CD4-positive, CD25-positive, alpha-beta regulatory T cell (primary cell): ENCODE measurements at places on chromosomes 16 and 17.

DNA sequence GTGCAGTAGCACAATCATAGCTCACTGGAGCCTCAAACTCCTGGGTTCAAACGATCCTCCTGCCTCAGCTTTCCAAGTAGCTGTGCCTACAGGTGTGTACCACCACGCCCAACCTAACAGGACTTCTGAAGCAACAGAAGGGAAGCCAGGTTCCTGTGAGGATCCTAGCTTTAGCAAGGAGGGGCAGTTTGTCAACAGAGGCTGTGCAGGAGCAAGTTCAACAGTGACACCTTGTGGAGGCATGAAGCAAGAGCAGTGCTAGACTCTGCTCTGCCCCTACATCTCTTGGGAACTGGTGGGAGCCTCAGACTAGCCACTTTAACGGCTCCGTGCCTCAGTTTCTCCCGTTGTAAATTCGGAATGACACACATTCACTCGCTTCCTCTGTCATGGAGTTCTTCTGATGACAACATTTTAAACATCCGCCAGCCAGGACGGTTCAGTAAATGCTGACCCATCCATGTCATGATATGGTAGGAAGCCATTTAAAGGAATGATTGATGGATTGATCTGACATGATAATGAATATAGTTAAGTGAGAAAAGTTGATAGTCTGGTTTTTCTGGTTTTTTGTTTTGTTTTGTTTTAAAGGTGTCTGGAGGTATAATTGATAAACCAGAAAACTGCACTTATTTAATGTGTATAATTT, 218.7 kb downstream of the MRTFB start:
- DNase-seq = no peak

- no peak for DNase-seq
These were observed 3.9 kb upstream of the SOX9 start for GRCh38 chr17:72116661-72117521.

- DNase-seq = no peak
These were observed 33.1 kb upstream of the NF1 start for GRCh38 chr17:31061678-31062077.

GRCh38 chr17:49277638-49278037, 47.1 kb upstream of the PHOSPHO1 start:
- DNase-seq = no peak

DNA sequence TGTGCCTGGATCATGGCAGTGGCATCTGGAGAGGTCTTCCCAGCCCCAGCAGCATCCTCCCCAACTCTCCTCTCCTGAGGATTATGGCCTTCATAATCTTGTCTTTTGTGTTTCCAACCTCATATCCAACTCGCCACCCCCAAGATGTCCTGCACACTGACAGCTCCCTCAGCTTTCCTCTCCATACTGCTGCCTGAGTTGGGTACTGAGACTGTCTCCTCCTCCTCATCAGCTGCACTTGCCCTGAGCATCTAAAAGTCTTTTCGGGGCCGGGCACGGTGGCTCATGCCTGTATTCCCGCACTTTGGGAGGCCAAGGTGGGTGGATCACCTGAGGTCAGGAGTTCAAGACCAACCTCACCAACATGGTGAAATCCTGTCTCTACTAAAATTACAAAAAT, 2.0 kb downstream of the CD300LB start:
- DNase-seq = no peak

GRCh38 chr17:49994085-49995054, 654 bp downstream of the DLX3 start:
- DNase-seq = no peak

- no peak for DNase-seq
These were observed 788.7 kb upstream of the GOT2 start for GRCh38 chr16:59522826-59523225.

GRCh38 chr17:33464669-33465280, 171.7 kb upstream of the ASIC2 start:
- no peak for DNase-seq

DNA sequence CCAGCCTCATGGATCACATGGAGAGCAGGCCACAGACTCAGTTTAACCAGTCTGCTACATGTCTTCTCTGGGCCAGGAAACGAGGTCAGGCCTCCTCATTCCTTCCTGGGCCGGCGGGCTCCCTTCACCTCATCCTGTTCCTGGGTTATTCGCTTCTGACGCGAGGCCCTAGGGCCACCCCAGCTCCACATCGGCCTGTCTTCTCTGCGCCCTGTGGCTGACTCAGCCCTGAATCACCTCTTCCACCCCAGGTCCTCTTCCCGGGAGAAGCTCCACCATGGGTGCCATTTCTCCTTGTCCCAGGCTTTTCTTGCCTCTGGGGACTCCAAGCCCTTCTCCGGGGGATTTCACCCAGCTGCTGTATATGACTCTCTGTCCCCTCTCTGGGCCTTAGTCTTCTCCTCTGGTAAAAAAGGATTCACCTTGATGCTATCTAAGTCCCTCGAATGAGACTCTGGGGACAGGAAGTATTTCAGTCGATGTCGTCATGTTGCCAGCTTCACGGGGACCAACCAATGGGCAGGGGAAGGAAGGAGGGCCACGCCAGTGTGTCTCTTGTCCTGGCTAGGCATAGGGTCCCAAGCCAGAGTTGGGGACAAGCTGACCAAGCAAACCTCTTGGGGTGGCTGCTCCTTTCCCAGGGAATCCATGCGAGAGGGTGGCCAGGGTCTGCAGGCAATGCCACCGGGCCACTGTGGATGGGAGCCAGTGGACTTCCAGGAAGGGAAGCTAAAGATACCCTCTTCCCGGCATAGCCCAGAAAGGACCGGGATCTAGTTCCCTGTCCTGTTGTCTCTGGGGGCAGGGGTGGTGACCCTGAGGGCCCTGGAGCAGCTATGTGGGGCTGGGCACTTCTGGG, 58.7 kb downstream of the SOCS3 start:
- DNase-seq = no peak

DNA sequence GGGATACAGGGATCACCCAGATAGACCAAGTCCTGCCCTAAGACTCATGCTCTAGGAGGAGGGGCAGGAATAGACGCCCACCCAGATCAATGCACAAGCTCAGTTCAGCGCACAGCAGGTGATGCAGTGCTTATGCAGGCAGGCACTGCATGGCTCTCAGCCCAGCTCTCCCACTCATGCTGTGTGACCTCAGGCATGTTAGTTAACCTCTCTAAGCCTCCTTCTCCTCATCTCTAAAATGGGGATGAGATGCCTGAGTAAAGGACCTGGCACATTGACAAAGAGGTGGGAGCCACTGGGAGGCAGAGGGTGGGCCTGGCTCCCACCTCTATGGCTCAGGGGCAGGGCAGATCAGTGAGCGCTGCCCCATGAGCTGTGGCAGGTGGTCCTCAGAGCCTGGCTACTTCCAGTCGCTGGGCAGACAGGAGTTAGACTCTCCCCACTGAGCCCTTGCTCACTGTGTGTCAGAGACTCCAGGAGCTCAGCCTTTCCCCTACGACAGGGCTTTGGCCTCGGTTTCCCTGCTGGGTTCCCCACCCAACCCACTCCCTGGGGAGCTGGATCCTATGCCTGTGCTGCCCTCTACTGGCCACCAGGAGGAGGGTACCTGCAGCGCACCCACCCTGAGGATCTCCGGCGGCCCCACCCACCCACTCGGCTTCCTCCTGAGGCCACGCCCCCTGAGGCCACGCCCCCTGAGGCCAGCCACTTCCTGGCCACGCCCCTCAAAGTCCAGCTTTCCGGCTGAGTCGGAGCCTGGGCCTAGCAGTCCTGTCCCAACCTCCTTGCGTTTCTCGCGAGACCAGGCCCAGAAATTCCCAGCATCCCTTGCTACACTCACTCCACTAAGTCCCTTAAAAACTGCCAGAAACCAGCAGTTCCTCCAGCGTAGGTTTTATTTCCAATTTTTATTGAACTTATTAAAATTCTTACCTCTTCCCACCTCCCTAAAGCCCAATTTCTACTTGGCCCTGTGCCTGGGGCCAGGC, 196.1 kb downstream of the GSG1L start:
- DNase-seq = peak; percentile 65

DNA sequence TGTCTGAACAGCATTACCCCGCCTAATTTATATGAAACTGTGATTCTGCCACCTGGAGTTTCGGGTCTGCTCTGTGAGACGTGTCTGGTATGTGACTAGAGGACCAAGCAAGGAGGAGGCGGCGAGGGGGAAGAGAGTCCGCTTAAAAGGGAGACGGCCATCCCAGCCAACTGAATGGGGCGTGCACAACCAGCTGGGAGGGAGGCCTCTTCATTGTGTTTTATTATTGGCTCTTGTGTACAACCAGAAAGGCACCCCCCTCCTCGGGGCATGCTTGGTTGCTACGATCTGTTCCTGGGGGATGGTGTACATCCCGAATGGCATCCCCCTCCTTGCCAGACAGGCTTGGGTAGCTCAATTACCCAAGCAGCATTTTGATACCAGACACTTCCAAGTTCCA, 384.5 kb upstream of the SALL1 start:
- DNase-seq = no peak

DNA sequence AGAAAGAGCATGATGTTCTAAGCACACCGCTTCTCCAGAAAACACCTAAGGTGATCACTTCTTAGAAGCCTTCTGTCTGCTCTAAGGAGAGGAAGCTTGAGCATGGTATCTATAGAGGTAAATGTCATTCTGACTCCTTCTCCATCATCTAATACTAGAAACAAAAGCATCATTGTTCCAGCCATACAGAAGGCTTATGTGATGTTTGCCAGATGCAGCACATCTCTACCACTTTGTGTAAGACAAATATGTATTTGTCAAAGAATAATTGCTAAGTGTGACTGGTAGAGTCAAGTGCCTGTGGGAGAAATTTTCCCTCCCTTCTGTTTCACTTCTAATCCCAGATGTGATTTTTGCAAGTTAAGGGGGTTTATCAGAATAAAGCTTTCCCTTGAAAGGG, 217.1 kb downstream of the HS3ST3A1 start:
- DNase-seq = no peak

DNA sequence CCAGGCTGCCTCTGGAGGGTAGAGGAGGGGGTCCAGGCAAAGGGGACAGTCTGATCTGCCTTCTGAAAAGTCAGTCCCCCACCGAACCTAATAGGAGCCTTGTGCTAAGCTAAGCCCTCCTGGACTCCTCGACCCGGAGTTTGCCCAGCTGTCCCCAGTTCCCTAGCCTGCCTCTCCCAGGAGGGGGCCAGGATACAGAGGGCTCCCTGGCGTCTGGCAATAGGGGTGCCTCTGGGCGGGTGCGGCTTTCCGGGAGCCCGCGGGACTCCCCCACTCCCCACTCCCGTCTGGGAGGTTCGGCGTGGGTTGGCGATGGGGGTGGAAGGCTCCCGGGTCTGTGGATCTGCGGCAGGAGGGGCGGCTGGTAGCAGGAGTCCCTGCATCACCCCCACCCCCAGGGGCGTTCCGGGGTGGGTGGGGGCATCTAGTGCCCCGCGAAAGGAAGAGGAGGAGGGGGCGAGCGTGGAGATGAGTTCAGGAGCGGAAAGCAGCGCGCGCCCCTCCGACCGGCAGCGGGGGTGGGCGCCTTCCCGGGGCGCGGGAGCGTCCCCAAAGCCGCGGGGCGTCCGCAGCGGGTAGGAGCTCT, 1.2 kb downstream of the GSG1L start:
- DNase-seq = no peak

DNA sequence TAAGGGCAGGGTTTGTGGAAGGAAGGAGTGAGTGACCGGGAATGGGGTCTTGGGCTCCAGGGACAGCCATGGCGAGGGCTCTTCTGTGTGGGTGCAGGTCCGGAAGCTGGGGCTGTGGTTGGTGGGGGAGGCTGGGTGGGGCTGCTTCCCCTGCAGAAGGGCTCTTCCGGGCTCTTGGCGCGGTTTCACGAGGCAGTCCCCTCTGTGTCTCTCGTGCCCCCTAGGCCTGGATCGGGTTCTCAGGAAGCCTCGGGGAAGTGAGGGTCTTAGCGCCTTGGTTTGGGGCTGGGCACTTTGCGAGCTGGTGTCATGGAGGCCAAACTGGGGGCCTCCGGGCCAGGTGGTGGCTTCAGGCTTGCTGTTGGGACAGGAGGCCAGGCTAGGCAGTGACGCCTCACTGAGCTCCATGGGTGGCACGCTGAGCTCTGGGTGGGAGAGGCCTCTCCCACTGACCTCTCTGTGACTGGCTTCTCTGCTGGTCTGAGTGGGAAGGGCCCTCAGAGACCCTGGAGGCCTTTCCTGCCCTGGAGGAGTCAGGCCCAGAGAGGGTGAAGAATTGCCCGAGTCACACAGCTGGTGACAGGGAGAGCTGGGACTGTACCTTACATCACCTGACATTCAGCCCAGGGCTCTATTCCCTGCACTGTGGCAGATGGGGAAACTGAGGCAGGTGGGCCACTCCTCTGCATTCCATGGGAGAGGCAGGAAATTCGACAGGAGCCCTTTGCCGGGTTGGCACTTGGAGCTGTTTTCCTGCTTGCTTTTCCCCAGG, 8.2 kb downstream of the ADCY7 start:
- peak; percentile 66 for DNase-seq

DNA sequence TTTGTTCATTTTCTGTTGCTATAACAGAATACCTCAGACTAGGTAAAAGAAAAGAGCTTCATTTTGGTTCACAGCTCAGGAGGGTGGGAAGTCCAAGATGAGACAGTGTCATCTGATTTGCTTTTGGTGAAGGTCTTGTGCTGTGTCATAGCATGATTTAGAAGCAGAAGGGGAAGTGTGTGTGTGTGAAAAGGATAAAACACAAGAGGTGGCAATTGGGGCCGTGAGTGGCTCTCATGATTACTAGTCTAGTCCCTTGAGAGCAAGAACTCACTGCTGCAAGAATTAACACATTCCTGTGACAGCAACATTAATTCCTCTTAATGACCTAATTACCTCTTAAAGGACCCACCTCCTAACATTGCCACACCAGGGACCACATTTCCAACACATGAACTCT, 8.3 kb downstream of the SLC35G3 start:
- no peak for DNase-seq

GRCh38 chr17:78412403-78412802, 34.0 kb downstream of the PGS1 start:
- peak; percentile 15 for DNase-seq

DNA sequence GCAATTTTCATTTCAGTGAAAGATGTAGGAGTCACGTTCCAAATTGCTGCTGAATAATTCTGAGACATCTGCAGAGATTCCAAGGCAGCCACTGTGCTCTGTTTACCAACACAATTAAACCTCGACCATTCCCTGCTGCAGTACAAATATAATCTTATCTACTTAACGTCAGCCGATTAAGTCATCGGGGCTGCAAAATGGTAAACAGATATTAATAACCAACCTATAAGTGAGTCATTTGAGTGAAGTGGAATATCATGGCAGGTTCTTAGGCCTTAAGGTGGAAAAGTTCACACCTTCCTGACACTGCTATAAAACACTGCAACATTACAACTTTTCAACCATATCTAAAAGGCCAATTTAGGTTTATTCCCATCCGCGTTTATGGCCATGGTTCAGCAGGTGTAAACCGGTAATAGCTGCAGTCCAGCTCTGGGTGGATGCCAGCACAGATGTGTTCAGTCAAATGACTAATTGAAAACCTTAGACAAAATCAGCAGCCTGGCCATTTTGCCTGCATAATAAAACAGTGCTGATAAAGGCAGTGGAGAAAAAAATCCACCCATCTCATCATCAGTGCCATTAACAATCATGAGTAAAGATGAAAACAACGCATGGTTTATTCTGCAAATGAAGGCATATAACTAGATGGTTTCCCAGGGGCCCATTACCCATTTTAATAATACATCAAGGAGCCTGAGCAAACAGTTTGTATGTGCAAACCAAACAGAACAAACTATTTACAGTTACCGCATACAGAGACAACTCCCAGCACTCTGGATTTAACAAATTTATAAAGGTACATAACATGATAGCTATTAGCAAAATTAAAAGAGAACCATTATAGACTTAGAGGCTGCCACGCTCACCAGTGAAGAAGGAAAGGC, 202.9 kb upstream of the IRX3 start:
- DNase-seq = no peak

GRCh38 chr17:74369221-74369620, 1.9 kb downstream of the GPR142 start:
- peak; percentile 7 for DNase-seq

GRCh38 chr17:17227608-17228520, 9.1 kb downstream of the FLCN start:
- no peak for DNase-seq
